ENCODE measurements at places on chromosomes 3 and 15. TPM values are rescaled to one million over a fixed set of nuclear protein-coding genes. Genes with fewer than 3 reads are reported as not detected.

Gene CNTN4
- total RNA-seq, result not detected

Gene CYP11A1
- 0.38 TPM for total RNA-seq

Gene GOLGA8B
- 28.8 TPM for total RNA-seq

Gene NRROS
- 0.58 TPM for total RNA-seq

Gene IP6K2
- 30.2 TPM for total RNA-seq
